ENCODE measurements at places on chromosomes 16 and 17.

DNA sequence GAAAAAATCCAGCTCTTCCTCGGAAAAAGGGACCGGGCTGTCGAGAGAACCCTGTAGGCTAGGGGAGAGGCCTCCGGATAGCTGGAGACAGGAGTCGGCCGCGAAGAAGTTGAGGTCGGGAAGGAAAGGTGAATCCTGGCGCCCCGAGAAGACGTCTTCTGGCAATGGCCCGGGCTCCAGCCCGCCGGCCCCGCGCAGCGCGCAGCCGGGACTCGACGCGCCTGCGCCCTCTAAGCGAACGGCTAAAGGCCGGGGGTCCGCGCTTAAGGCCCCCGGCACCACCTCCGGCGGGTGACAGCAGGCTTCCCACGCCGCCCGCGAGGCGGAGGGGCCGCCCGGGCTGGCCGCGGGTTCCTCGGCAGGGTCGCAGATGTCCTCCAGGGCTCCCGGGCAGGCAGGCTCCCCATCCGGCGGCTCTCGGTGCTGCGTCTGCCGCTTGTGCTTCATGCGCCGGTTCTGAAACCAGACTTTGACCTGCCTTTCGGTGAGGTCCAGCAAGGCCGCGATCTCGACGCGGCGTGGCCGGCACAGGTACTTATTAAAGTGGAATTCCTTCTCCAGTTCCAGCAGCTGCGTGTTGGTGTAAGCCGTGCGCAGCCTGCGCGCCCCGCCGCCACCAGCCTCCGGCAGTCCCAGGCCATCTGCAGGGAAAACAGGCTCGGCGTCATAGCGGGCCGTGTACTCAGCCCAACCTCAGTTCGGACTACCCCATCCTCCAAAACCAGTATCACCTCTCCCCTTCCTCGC, 1.6 kb downstream of the HOXB2 start:
- DNase-seq: no peak

DNA sequence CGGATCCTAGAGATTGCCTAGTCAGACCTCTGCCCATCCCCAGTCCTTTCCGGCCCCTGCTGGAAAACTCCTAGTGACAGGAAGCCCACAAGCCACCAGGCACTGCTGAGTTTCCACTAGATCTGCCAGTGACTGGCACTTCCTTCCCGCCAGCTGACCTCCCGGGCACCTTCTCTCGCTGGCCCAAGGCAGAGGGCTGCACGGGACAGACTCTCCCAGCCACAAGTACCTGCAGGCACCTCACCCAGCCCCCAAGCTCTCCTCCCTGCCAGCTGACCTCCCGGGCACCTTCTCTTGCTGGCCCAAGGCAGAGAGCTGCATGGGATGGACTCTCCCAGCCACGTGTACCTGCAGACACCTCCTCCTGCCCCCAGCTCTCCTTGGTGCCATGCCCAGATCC, 66.3 kb upstream of the DOC2B start:
- DNase-seq: no peak

DNA sequence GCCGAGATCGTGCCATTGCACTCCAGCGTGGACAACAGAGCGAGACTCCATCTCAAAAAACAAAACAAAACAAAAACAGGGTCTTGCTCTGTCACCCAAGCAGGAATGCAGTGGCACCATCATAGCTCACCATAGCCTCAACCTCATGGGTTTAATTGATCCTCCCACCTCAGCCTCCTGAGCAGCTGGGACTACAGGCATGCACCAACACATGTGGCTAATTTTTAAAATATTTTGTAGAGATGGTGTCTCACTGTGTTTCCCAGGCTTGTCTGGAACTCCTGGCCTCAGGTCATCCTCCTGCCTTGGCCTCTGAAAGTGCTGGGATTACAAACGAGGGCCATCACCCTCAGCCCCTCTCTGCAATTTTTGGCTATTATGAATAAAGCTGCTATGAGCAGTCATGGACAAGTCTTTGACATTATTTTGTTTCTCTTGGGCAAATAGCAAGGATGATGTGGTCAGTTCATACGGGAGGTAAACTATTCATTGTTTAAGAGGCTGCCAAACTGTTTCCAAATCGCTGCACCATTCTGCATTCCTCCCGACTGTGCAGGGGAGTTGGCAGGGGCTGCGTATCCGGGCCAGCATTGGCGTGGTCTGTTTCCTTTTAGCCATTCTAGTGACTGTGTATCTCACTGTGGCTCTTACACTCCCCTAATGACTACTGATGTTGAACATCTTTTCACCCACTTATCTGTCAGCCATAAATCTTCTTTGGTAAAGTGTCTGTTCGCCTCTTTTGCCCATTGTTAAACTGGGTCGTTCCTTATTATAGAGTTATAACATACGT, 21.1 kb downstream of the EIF4A3 start:
- no peak for DNase-seq

DNA sequence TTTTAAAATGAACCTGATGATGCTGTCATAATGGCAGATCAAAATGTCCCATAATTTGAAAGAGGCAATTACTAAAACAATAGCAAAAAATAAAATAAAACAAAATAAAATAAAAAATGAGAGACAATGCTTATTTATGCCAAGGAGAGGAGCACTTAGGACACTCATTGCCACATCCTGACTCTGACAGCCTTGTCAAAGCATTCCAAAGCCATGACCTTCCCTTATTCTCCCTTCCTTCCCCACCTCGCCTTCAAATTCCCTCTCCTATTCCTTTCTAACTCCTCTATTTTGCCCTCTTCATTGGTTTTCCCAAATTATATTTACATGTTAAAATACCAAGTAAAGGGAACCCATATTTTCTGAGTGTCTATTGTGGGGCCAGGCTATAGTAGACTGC, 220.0 kb downstream of the CDH13 start:
- no peak for DNase-seq

DNA sequence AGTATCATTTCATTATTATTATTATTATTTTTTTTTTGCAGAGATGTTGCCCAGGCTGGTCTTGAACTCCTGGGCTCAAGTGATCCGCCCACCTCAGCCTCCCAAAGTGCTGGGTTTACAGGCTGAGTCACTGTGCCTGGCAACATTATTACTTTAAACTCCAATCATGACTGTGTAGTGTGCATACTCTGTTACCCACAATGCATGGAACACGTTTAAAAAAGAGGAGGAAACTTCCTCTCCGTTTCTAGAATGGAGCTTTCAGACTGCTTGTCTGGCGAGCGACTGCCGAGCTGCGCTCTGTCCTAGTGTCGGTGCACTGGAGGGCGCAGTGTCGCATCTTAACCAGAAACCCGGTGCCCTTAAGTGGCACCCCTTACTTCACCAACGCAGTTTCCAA, 22.1 kb upstream of the FASN start:
- no peak for DNase-seq

GRCh38 chr17:82863941-82864712, 24.3 kb upstream of the ZNF750 start:
- DNase-seq: no peak

DNA sequence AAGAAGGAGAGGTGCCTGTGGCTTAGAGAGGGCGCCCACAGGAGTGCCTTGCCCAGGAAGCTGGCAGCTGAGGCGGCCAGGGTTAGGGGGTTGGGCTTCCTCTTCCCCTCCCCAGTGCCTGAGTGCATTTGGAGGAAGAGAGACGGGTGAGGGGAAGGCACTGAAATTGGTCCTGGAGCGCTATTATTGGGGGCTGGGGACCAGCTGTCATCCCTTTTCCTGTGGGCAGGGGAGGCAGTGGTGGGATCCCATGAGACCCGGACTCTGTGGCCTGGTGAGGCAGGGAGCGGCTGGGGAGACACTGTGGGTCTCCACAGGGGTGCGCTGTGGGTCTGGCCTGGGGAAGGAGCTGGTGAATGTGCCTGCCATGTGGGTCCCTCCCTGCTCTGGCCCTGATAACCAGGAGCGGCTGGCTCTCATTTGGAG, 259.7 kb downstream of the SEC14L1 start:
- DNase-seq: no peak

DNA sequence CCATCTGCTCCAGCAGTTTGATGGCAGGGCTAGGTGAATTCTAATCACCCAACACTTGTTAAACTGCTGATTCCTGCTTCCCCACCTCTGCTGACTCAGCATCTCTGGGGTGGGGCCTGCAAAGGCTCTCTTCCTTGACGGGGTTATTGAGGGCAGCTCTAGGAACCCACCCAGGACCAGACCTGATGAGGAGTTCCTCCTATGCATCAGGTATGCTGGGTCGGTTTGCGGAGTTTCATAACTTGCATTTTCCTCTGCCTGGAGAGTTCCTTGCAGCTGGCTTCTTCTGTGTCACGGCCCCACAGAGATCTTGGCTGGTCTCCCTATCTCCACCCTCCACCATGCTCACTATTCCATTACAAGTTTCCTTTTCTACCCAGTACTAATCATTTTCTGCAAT, 93.4 kb upstream of the CCL2 start:
- no peak for DNase-seq

GRCh38 chr17:35586569-35587073, 501 bp upstream of the AP2B1 start:
- DNase-seq: no peak

DNA sequence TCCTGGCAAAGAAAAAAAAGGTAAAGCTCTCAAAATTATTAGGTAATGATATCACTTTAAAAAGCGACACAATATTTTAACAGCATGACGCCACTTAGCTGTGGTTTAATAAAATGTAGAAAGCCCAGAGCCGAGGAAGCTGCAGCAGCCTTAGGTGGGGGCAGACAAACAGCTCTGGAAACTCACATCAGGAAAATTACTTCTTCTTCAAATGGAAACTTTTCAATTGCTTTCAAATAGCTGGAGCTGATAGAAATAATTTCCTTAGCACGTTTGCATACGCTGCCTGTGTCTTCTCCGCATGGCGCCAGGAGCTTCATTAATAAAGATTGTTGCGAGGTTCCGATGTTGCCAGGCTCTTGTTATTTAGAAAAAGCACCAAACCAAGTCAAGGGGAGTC, 835.3 kb upstream of the EEF2KMT start:
- no peak for DNase-seq

- DNase-seq: no peak
Measured at GRCh38 chr16:4656221-4656620, 31.6 kb downstream of the MGRN1 start.

Data from NCI-H1048 (cell line).